ENCODE measurements at places on chromosomes 11 and 22. TPM values are rescaled to one million over a fixed set of nuclear protein-coding genes. Genes with fewer than 3 reads are reported as not detected.
A peak's percentile ranks its signal among the peaks of the same experiment; 100 is the strongest.

The TCN1 gene
- total RNA-seq = not detected

The KBTBD3 gene
- total RNA-seq = 6.6 TPM

The KCNE3 gene
- not detected for total RNA-seq

The C11orf42 gene
- not detected for total RNA-seq

The C11orf54 gene
- total RNA-seq = 15.1 TPM

The LRRN4CL gene
- 0.10 TPM for total RNA-seq

The TENM4 gene
- total RNA-seq = not detected

The SCGB1D2 gene
- not detected for total RNA-seq

GRCh38 chr22:37314315-37315074 is 32.2 kb downstream of the CYTH4 start:
- peak overlapping the region; percentile 73 for H3K27ac ChIP-seq
- H3K27me3 ChIP-seq = no peaks in the 10 kb centered on the region
- H3K4me3 ChIP-seq = no peak overlapping the region
- peak; percentile 80 for DNase-seq
- H3K4me1 ChIP-seq = peaks cover 31% of the 10 kb centered on the region

DNA sequence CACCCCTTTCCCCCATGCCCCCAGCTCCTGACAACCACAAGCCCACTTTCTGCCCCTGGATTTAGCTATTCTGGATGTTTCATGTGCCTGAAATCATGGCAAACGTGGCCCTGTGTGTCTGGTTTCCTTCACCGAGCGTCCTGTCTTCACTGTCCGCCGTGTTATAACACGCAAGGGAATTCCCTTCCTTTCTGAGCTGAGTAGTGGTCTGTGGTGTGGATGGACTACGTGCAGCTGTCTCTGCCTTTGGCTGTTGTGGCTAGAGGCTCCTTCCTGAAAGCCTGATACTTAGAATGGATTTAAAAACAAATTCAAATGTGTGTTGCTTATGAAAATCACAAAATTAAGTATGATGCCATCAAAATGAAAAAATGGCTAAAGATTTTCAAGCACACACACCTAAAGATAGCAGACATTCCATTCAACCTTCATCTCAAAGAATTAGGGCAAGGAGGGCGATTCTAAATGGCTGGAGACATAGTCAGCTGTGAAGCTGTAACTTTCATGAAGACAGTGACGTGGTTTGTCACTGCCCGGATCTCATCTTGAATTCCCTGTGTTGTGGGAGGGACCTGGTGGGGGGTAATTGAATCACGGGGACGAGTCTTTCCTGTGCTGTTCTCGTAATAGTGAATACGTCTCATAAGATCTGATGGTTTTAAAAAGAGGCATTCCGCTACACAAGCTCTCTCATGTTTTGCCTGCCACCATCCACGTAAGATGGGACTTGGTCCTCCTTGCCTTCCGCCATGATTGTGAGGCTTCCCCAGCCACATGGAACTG is 30.5 kb downstream of the KCNQ1 start:
- no peak for DNase-seq
- no peak overlapping the region for H3K4me3 ChIP-seq
- H3K4me1 ChIP-seq = peaks cover 31% of the 10 kb centered on the region
- H3K27ac ChIP-seq = no peak overlapping the region

GRCh38 chr22:48707763-48708557 is 1119.7 kb downstream of the BRD1 start:
- no peaks in the 10 kb centered on the region for H3K4me1 ChIP-seq
- no peak for DNase-seq
- no peaks in the 10 kb centered on the region for H3K27me3 ChIP-seq
- H3K36me3 ChIP-seq = no peaks in the 10 kb centered on the region
- no peak overlapping the region for H3K27ac ChIP-seq

GRCh38 chr11:131924457-131925201 is 554.2 kb downstream of the NTM start:
- no peak overlapping the region for H3K27ac ChIP-seq
- no peaks in the 10 kb centered on the region for H3K4me1 ChIP-seq
- H3K27me3 ChIP-seq = peaks cover 11% of the 10 kb centered on the region

GRCh38 chr22:31692186-31692886 is 30.3 kb upstream of the PISD start:
- peaks cover 17% of the 10 kb centered on the region for H3K4me1 ChIP-seq
- DNase-seq = peak; percentile 8
- H3K27me3 ChIP-seq = no peaks in the 10 kb centered on the region

DNA sequence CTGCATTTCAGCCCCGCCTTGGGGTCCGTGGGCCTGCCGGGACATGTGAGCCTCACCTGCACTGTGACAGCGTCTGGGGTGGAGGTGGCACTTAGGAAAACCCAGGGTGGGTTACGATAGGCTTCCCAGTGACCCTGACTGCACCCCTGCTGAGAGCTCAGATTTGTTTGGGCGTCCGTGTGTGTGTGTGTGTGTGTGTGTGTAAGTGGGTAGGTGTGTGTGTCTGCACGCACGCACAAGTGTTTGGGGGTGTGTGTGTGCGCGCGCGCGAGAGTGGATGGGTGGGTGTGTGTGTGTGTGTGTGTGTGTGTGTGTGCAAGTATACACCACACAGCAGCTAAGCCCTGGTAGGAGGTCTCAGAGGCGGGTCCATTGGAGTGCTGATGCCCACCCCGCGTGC is 12.1 kb upstream of the ARHGAP8 start:
- no peak for DNase-seq
- no peaks in the 10 kb centered on the region for H3K27me3 ChIP-seq
- H3K4me1 ChIP-seq = peaks cover 2% of the 10 kb centered on the region
- H3K36me3 ChIP-seq = no peaks in the 10 kb centered on the region
- no peak overlapping the region for H3K4me3 ChIP-seq

GRCh38 chr11:62980133-62980760 is 4.5 kb downstream of the SLC22A6 start:
- H3K4me3 ChIP-seq = no peak overlapping the region
- no peaks in the 10 kb centered on the region for H3K36me3 ChIP-seq
- peak; percentile 34 for DNase-seq
- H3K27me3 ChIP-seq = no peaks in the 10 kb centered on the region

DNA sequence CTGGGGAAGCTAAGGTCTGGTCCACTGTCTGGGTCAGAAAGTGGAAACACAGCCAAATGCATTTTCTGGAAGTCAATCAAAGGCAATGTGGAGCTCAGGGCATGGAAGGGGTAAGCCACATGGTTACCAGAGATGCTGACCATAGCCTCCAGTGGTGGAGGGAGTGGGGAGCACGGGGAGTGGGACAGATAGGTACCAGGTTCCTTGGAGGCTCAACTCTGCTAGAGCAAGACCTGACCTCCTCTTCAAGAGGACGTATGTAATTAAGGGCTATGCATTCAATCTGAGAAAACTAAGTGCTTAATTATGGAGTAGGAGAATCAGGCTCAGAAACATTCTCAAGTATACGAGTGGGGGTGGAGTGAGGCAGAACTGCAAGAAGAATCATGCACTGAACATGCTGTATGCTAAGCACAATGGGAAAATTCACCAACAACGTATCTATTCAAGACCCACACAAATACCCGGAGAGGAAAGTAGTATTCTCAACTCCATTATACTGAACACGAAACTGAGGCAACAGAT is 65.2 kb upstream of the PHOX2A start:
- no peak overlapping the region for H3K4me3 ChIP-seq
- peaks cover 2% of the 10 kb centered on the region for H3K36me3 ChIP-seq
- no peaks in the 10 kb centered on the region for H3K4me1 ChIP-seq
- H3K27me3 ChIP-seq = no peaks in the 10 kb centered on the region
- H3K27ac ChIP-seq = no peak overlapping the region

- no peak overlapping the region for H3K27ac ChIP-seq
- H3K36me3 ChIP-seq = no peaks in the 10 kb centered on the region
- H3K4me3 ChIP-seq = peak overlapping the region; percentile 28
- peaks cover 34% of the 10 kb centered on the region for H3K4me1 ChIP-seq
- no peak for DNase-seq
Observed at GRCh38 chr11:124868331-124869274, 3.4 kb downstream of the ROBO3 start.

GRCh38 chr11:121237686-121238658 is 54.6 kb upstream of the SC5D start:
- no peak overlapping the region for H3K4me3 ChIP-seq
- peaks cover 5% of the 10 kb centered on the region for H3K4me1 ChIP-seq
- DNase-seq = peak; percentile 40
- no peak overlapping the region for H3K27ac ChIP-seq

- H3K36me3 ChIP-seq = no peaks in the 10 kb centered on the region
- no peaks in the 10 kb centered on the region for H3K4me1 ChIP-seq
- no peak overlapping the region for H3K4me3 ChIP-seq
- no peak overlapping the region for H3K27ac ChIP-seq
- peaks cover 1% of the 10 kb centered on the region for H3K27me3 ChIP-seq
- no peak for DNase-seq
Observed at GRCh38 chr11:122601141-122602125, 54.1 kb upstream of the UBASH3B start.

DNA sequence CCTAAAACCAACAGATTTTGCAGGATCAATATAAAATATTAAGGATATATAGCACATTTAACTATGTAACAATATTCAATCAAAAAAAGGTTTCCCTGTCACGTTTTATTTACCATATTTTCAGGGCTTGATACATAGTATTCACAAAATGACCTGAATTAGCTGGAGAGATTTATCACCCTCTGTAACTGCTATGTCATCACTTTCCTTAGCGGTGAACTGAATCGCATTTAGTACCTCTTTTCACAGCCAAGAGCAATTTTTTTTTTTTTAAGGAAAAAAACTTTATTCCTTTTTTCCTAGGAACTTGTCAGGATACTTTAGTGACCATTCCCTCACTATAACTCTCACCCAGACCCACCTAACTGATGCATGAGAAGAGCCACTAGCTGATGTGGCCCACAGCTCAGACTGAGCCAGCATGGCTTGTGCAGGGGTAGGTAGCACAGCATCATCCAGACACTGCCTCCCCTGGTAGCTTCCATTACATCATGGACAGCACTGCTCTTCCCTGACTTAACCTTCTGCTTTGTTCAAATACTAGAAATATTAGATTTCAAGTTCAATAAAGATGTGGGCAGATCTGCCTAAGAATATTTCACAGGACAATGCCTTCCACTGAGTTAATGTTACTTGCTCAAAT is 17.0 kb upstream of the GPR83 start:
- no peaks in the 10 kb centered on the region for H3K4me1 ChIP-seq
- no peak for DNase-seq
- H3K4me3 ChIP-seq = no peak overlapping the region
- peaks cover 32% of the 10 kb centered on the region for H3K36me3 ChIP-seq

GRCh38 chr11:128116885-128117284 is 470.5 kb downstream of the ETS1 start:
- no peak overlapping the region for H3K27ac ChIP-seq
- no peak for DNase-seq
- no peaks in the 10 kb centered on the region for H3K4me1 ChIP-seq
- H3K27me3 ChIP-seq = peaks cover 3% of the 10 kb centered on the region
- H3K36me3 ChIP-seq = no peaks in the 10 kb centered on the region
- no peak overlapping the region for H3K4me3 ChIP-seq

DNA sequence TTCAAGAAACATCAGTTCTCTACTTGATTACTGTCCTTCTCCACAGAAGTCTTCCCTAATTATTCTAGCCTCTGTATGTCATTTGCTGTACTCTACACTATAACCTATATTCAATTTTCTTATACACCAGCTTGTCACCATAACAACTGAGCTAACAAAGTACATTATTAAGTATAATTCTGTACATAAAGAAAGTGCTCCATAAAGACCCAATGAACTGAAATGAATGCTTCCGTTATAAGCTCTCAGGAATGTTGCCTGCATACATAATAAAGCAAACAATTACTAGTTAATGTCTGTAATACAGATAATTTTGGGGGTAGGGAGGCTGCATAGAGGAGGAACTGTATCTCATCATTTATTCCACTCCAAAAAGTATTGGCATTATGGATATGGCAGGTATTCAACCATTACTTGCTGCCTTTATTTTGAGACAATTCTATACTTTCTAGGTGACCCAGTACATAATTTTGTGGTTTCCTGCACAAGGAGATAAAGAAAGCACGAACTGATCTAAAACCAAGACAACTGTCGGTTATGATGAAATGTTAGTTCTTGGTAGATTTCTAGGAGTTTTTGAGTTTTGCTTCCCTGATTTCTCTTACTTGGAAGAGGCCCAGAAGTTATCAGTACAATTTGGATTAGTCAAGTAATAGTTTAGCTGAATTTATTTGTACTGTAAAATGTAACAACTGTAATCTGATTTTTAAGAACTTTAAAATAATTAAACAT is 202.5 kb downstream of the SBF2 start:
- H3K27me3 ChIP-seq = no peaks in the 10 kb centered on the region
- peaks cover 3% of the 10 kb centered on the region for H3K36me3 ChIP-seq
- no peak overlapping the region for H3K27ac ChIP-seq
- no peak for DNase-seq

DNA sequence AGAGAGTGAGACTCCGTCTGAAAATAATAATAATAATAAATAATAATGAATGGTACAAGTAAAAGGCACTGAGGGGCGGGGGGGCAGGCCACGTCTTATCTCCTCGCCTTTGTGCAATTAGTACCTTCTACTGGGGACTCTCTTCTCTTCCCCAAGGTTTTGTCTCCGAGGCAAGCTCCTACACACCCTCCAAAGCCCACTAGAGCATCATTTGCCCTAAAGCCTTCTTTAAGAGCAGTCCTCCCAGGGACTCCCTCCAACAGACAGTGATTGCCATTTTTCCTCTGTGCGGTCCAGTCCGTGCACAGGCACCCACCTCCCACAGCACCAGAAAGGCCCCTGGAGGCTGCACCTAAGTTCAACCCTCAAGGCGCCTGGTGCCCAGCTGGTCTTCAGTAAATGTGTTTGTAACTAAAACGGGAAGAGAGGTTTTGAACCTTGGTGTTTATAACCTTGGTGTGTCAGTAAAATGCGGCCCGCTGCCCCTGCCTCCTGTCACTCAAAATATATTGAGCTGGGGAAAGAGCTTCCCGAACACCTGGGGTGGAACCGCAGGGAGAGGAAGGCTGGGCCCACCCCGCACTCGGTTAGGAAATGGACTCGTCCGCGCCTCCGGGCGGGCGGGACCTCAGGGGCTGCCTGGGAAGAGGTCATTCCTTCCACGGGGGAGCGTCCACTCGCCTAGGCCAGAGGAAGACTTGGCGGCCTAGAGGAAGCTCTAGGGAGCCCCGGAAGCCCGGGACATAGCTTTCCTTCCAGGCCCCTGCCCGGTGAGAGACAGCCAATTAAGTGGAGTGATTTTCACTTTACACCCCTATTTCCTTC is 4.7 kb upstream of the KDELR3 start:
- H3K27me3 ChIP-seq = peaks cover 79% of the 10 kb centered on the region
- H3K36me3 ChIP-seq = no peaks in the 10 kb centered on the region
- no peak overlapping the region for H3K27ac ChIP-seq
- no peak overlapping the region for H3K4me3 ChIP-seq
- DNase-seq = no peak
- peaks cover 13% of the 10 kb centered on the region for H3K4me1 ChIP-seq

- H3K27me3 ChIP-seq = peaks cover 16% of the 10 kb centered on the region
- no peak overlapping the region for H3K27ac ChIP-seq
- H3K36me3 ChIP-seq = no peaks in the 10 kb centered on the region
- no peak overlapping the region for H3K4me3 ChIP-seq
Observed at GRCh38 chr11:113193016-113193415, 121.4 kb upstream of the TTC12 start.
